Activated naive CD8-positive, alpha-beta T cell treated with anti-CD3 and anti-CD28 coated beads, Interleukin-2, amount 50 U/mL, for 24 hours (primary cell): ENCODE measurements at places on chromosomes 3 and 15.

GRCh38 chr3:25820816-25821486 lies 31.1 kb downstream of the OXSM start:
- DNase-seq, result no peak

DNA sequence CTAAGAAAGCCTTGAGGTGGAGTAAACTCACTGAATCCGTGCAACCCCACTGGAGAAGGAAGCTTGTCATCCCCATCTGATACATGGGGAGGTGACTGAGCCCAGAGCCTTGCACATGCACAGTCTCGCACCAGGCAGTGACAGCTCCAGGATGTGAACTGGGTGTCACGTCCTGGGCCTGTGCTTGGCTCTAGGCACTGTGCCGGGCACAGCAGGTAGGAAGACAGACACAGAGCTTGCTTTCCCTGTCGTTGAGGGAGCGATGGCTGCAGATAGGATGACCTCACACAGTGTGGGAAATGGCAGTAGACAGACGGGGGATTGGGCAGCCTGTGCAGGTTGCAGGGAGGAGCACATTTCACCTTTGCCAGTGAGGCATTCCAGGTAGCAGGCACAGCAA lies 12.2 kb upstream of the ATP2B2 start:
- no peak for DNase-seq

DNA sequence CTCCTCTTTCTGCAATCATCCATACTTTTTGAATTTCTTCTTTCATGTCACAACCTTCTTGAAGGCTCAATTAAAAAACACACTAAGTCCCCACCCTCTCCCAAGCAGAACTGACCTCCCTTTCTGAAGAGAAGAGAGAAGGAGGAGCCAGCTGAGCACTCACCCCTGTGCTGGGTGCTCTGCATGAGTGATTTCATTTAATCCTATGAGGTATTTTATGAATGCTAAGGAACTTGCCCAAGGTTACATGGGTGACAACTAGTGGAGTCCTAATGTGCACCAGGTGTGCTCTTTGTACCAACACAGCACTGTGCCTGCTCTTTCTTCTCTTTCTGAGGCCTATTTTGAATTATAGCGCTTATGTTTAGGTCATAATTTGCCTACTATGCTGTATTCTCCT lies 135.6 kb downstream of the DUT start:
- no peak for DNase-seq

DNA sequence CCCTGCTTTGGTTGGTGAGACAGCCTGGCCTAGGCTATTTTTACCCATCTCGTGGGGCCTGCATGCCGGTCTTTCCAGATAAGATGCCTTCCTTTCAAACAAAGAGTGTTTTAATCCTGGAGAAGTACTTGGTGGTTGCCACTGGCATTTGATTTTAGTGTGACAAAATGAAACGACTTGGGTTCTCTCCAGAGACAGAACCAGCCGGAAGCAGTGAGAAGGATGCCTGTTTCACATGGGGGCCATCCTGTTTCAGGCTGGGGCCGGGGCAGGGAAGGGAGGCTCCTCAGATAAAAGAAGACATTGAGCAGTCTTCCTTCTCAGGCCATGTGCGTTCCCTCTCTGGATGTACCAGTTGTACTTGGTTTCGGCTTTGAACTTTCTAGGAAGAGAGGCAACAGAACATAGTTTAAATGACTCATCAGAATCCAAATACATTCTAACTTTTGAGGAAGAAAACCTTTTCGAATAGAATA lies 74.9 kb downstream of the TOP2B start:
- DNase-seq, result no peak

DNA sequence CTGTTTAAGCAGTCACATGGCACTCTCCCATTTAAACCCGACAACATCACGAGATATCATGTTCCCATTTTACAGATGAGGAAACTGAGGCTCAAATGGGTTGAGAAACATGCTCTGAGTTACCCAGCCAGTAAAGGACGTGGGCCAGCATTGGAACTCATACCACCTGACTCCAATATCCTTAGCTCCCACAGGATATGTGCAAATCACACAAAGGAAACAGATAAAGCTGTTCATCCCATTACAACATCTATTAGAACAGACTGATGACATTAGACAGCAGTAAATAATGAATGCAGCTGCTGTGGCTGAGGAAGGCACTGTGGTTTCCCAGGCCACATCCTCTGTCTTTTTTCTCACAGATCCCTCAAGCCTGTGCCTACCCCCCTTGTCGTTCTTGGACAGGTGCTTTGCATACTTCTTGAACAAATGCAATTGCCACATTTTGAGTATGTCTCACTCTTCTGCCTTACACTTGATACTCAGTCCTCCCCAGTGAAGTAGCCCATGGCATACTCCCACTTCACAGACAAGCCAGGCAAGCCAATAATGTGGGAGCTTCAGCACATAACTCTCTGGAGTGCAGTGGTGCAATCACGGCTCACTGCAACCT lies 17.7 kb downstream of the FRMD4B start:
- peak; percentile 20 for DNase-seq

DNA sequence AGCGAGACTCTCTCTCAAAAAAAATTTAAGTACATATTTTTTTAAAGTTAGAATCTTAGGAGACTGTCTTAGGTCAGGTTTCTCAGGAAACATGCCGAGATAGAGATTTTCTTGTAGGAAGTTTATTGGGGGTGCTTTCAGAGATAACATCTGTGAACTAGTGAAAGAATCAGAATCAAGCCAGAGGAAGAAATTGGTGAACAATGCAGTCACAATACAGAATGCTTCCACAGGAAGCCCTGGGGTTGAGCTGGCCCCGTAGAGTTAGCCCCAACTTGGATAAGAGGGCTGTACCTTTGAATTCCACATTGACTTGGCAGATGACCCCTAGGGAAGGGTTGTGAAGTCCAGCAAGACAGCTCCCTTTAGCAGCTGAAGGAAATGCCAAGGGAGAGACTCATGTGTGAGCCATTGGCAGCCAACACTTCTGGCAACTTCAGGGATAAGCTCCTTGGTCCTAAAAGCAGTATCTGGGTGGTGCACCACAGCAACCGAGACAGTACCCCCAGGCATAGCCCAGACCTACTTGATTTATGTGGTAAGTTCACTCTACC lies 7.1 kb upstream of the PLCB2 start:
- DNase-seq, result no peak

- no peak for DNase-seq
Observed at GRCh38 chr15:64571857-64572291, 111.5 kb downstream of the ZNF609 start.

- peak; percentile 52 for DNase-seq
Observed at GRCh38 chr15:63504979-63505841, 817 bp downstream of the USP3 start.

DNA sequence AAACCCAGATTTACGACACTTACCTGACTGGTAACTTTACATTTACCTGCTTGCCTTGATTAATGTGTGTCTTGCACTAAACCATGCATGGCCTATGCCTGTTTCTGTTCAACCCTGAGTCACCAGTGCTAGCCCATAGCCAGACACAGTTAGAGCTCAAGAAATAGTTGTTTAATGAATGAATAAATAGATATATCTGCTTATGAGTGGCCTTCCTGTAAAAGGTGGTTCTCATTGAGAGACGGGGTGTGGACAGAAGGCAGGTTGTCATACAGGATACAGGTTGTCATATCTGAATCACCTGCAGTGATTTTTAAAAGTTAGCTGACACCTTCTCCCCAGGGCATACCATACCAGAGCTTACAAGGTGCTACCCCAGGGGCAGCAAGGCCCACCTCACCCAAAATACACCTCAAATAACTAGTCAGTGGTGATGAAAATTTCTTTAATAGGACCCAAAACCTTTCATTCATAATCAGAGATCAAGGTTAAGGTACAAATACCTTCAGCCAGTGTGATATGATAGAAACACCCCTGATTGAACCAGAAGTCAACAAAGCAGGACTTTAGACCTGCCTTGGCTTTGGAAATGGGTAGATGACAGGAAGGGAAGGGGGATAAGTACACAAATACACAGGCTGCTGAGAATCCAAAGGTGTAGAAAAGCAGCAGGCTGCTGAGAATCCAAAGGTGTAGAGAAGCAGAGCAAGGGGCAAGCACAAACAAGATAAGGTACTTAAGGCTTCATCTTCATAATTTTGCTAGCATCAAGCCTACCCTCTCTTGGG lies 45.4 kb upstream of the TSC22D2 start:
- DNase-seq, result no peak

DNA sequence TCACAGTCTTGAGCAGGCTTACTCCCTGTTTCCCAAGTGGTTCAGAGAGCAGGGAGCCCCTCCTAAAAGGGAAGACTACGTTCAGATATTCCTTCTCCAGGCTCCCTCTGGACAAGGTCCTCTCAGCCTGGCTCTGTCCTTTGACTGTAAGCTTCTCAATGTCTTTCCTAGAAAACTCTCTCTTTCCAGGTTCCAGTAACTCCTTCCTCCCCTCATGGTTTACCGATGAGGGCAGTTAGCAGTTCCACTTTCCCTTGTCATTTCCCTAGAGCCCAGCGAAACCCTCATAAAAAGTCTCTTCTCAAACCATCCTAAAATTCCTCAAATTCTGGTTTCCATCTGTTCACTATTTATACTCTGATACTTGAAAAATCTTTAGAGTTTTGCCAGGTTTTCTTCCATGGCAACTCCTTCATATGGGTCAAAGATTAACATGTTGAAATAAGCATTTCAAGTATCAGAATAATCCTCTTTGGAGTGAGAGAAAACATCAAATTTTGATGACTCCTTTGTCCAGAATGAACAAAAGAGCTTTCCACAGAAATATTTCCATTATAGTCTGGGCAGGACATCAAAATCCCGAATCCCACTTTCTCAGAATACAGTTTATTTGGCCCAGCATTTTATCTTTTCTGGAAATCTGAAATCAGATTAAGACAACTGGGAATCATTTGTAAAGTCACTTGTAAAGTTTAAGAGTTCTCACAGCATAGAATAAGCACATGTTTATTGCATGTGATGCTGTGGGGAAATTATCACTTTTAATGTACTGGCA lies 599.4 kb downstream of the UNC13C start:
- DNase-seq, result no peak

DNA sequence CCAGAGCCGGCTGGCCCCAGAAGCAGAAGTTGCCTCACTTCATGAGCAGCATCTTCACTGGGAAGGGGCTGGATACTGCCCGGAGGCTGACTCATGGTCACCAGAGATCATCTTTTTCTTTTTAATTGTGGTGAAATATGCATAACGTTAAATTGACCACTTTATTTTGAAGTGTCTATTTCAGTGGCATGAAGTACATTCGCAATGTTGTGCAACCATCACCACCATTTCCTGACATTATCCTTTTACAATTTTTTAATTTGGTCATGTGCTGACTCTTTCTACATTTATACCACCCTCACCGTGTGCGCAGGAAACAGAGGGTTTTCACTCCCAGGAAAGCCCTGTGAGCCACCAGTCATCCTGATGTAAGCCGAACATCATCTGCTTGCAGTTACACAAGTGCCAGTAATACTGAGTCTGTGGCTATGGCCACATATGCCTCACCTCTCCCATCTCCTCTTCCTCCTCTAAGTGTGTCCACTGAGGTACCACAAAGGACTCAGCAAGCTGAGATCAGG lies 51.6 kb upstream of the ABHD17C start:
- DNase-seq, result no peak

DNA sequence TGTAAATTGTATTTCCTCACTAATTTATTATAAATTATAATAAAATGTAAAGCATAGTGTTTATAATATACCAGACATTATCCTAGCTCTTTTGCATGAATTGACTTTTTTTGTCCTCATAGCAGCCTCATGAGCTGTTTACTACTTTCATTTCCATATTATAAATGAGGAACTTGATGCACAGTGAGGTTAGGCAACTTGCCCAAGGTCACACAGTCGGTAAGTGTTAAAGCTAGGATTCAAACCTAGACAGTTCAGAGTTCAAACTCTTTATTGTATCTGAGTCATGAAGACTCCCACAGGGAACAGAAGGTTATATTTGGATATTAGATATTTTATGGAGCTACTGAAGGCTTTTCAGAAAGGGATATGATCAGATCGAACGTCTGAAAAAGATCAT lies 322.2 kb upstream of the SATB1 start:
- DNase-seq, result no peak

DNA sequence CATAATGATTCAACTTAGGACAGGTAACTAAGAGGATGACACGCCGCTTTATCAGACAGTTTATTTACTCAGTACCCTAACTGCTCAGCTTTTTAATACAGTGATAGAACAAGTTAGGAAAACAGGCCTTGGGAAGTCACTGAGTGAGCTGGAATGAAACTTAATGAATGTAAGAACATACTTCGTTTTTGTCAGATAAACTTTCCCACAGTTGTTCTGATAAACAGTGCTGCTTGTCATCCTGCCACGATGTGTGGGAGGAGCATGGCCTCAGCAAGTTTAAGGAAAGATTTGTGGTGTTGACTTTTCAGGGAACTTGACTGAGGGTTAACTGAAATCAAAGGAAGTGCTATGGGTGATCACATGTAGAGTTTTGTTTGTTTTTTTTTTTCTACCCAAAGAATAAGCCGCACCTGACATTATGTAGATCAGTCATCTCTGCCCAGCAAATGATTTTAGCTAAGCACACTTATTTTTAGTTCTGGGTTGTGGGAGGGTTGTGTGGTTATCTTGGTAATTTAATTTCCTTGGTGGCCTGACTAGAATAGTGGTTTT lies 5.6 kb upstream of the P2RY14 start:
- no peak for DNase-seq

DNA sequence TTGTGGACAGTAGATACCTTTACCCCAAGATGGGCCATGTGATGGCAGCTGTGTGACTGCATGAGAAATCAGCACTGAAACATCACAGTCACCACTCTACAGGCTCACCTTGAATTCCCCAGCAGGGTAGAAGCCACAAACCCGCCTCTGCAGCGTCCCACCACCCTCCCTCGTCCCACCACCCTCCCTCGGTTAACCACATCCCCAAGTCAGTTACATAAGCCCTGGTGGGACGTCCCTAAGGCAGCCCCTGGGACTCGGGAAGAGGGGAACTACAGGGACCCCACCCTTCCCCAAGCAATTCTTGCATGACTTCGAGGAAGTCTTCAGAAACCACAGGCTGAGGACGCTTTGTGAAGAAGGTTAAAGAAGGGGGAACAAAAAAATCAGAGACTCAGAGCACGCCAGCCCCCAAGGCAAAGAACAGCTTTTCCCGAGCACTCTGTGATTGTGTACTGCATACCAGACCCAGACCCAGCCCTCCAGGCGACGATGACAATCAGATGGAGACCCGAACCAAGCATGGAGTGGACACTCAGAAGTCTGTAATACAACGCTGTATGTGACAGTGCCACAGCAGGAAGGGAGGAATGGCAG lies 60.5 kb downstream of the SH3BP5 start:
- DNase-seq, result peak; percentile 74

GRCh38 chr3:175457301-175457700 lies 598.2 kb downstream of the NAALADL2 start:
- DNase-seq, result no peak
